Renal cortex interstitium (tissue), 15 donors: ENCODE measurements at places on chromosomes 4 and X. TPM values are rescaled to one million over a fixed set of nuclear protein-coding genes. Genes with fewer than 3 reads are reported as not detected.

DNA sequence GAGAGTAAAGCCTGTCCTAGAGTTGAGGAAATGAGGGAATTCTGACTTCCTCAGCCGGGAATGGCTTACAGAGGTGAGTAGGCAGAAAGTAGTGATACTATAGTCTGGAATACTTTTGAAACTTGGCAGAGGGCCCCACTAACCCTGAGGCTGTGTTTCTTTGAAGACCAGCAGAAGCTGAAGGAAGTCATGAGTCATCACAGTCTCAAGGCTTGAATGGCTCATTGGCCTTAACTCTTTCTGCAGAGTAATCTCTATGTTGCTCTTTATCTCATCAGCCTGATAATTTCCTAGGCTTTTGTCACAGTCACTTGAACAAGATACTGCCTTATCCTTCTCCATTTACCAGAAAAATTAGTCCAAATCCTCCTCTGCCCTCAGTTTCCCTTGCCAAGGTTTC lies 80.8 kb downstream of the ANKRD50 start:
- no peak for DNase-seq

The FANCB gene
- polyA plus RNA-seq, result 4.4 TPM

DNA sequence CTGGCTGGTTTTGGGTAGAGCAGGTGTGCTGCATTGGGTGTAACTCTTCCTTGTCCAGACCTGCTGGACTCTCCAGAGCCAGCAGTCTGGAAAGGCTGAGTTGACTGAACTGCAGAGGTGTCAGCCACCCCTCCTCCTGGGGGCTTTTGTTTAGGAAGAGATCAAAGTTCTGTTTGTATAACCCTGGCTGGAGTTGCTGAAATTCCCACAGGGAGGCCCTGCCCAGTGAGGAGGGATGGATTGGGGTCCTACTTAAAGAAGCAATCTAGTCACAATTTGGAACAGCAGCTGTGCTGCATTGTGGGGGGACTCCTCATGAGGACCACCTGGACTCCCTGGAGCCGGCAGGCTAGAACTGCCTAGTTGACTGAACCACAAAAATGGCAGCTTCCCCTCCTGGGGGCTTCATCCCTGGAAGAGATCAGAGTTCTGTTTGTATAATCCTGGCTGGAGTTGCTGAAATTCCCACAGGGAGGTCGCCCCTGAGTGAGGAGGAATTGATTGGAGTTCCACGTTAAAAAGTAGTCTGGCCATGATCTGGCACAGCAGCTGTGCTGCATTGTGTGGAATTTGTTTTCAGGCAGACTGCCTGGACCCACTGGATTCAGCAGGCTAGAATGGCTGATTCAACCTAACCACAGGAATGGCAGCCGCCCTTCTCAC lies 264.9 kb upstream of the ZC4H2 start:
- no peak for DNase-seq

The PPEF2 gene
- polyA plus RNA-seq, result 0.35 TPM

DNA sequence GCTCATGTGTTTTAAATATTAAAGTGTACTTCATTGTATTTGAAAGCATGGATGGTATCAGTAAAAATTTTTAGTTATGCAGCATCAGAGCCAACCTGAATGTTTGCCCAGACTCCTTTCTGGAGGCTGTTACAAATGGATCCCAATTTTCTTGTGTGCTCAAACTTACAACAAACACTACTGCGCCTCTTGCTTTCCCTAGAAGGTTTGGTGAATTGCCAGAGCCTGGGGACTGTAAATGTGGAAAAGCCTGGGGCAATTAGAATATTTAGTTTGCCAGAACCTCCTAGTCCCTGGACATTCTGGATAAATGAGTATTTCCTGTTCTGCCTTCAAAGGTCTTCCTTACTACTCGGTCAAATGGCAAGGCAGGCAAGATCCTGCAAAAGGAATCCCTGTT lies 4.8 kb downstream of the CAPN6 start:
- no peak for DNase-seq

The CT45A2 gene
- not detected for polyA plus RNA-seq

The UBE2K gene
- polyA plus RNA-seq, result 103 TPM

- DNase-seq, result no peak
Observed at GRCh38 chr4:160927311-160927710, 1236.5 kb downstream of the FSTL5 start.

DNA sequence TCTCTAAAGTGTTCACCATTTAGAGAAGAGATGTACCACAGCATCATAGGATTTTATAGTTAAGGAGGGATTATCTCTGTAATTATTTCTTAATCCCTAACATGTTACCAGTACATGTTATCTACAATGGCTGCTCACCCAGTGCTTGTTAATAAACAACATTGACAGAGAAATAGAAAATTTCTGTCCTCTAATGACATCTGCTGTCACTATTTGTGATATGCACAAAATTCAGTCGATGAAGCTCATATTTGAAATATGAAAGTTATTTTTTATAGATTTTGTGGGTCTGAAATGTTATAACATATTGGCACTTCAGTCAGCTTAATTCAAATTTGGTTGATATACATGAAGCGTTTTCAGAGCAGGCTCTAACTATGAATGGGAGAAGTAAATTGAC lies 48.8 kb upstream of the GRXCR1 start:
- DNase-seq, result no peak

The ITM2A gene
- polyA plus RNA-seq, result 73.6 TPM

The PSAPL1 gene
- polyA plus RNA-seq, result not detected

- no peak for DNase-seq
Observed at GRCh38 chr4:147707892-147708672, 23.8 kb upstream of the ARHGAP10 start.

- no peak for DNase-seq
Observed at GRCh38 chr4:126552321-126552720, 1080.4 kb upstream of the INTU start.

- DNase-seq, result no peak
Observed at GRCh38 chr4:76589872-76590797, 155.1 kb downstream of the SHROOM3 start.

DNA sequence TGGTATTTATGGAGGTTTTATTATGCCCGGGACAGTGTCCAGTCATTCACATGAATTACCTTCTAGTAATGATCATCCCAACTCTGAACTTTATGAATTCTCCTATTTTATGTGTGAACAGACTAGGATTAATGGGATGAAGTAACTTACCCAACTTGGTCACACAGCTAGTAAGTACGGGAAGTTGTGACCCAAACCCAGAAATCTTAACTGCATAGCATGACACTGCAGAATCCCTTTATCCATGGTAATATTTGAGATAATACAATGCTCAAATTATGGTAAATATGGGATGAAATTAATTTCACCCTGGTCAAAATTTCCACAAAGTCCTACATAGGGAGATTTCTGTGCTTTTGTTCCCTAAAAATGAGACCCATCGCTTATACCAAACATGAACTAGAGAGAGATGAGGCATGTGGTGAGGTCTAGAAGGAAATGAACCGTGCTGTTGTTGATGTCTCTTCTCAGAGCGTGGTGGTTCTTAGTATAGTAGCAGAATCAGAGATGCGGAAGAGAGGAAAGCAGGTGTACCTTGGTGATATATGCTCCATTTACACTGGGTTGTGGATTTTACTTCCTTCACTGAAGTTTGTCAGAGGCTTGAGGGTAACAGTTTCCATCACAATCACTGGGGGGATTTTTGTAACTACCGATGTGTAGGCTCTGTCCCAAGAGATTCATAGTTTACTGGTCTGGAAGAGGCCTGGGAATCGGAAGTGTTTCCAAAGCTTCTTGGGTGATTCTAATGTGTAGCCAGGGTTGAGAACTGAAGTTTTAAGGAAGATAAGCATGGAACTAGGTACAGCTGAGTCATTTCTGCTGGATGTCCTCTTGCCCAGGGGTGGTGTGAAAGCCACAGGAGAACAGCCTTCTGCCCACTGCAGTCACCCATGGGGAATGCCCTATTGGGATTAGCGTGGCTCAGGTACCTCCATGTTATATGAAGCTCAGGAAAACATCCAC lies 30.2 kb upstream of the FAM9C start:
- DNase-seq, result no peak

DNA sequence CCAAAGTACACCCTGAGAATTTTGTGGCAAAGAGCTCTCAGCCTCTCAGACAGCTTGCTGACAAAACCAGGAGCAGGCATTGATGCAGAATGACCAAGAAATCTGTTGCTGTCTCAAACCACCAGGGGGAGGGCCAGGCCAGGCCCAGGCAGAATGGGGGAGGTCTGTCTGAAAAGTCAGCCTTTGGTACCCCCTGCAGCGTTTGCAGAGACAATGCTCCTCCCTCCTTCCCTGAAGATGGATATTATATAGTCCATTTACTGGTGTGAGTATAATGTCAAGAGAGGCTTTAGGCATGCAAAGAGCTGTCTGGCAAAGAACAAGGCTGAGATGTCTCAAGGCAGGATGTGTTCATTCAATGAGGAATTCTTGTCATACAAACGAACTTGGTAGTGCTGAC lies 52.9 kb upstream of the TRPC5OS start:
- DNase-seq, result no peak

The APOOL gene
- polyA plus RNA-seq, result 24.4 TPM

The SLITRK2 gene
- polyA plus RNA-seq, result 1.5 TPM

GRCh38 chr4:119113033-119113655 lies 22.5 kb upstream of the MYOZ2 start:
- no peak for DNase-seq

DNA sequence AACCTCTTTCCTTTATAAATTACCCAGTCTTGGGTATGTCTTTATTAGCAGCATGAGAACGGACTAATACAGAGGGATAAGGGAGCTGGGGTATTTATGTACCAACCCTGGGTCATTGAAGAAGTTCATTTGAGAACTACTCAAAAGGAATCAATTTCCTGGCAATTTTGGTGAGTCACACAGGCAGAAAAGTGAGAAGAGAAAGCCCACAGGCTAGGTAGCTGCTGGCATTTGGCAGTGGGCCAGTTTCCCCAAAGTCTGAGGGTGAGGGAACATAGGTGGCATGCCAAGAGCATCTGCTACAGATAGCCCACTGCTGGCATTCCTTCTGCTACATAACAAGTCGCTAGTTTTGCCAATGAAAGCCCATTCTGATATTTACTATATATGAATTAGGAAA lies 411.2 kb downstream of the MID1IP1 start:
- no peak for DNase-seq

The MRFAP1L1 gene
- polyA plus RNA-seq, result 108 TPM

The VCX gene
- polyA plus RNA-seq, result not detected

The ZMAT1 gene
- 31.6 TPM for polyA plus RNA-seq

DNA sequence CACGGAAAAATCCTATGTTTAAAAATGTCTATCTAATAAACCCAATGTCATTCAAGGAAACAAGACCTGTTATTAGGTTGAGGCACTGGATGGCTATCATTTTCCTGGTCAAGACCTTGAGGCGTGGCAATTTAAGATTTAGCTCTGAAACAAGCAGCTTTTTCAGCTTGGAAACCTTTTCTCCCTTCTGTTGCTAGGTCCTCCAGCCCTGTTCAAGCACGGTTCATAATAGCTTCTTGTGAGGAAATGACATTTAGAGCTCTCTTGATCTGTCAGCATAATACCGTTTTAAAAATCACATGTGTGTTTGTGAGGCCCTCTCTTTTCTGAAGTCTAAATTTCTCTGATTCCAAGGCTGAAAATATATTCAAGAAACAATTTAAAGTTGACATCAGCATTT lies 133.6 kb upstream of the GRPR start:
- DNase-seq, result no peak

The FABP2 gene
- 1.4 TPM for polyA plus RNA-seq

The MAGEE2 gene
- polyA plus RNA-seq, result 0.47 TPM

The RAB33A gene
- 0.44 TPM for polyA plus RNA-seq

GRCh38 chrX:103704863-103705262 lies 5.8 kb upstream of the TMEM31 start:
- DNase-seq, result no peak

DNA sequence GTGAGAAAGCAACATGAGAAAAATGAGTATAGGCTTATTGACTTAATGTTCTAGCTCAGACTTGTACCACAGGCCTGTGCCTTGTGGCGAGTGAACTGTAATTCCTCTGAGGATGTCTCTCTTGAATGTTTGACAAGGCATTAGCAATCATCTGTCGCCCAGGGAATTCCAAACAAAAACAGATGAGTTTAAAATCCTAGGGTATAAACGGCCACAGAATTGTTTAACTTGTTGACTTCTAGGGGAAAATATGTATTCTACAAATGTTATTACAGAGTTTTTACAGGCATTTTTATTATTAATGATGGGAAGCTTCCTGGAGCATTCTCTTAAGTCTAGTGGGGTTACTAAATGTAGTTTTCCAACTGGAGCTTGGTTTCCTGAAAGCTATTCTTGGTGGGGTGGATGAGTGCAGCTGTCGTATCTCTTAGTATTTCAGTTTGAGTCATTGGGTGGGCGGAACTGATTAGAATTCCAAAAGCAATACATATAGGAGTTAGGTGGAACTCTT lies 40.6 kb downstream of the ARHGAP10 start:
- DNase-seq, result no peak

- DNase-seq, result no peak
Observed at GRCh38 chrX:112687189-112687691, 7.5 kb upstream of the LHFPL1 start.

DNA sequence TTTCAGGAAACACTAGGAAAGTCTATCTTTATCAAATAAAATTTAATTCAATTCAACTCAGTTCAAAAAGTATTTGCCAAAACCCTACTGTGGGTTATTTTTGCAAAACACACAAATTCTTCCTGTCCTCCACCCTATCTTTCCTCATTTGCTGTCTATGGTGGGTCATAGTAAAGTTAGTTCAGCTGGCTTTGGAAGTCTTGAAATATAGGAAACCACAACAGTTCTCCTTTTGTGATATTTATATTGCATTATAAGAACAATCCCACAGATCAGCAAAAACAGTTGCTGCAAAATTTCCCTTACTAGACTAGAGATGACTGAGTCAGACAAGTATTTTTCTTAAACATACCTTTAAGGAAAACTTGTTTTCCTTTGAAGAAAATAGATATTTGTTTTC lies 22.2 kb downstream of the CYBB start:
- DNase-seq, result no peak

DNA sequence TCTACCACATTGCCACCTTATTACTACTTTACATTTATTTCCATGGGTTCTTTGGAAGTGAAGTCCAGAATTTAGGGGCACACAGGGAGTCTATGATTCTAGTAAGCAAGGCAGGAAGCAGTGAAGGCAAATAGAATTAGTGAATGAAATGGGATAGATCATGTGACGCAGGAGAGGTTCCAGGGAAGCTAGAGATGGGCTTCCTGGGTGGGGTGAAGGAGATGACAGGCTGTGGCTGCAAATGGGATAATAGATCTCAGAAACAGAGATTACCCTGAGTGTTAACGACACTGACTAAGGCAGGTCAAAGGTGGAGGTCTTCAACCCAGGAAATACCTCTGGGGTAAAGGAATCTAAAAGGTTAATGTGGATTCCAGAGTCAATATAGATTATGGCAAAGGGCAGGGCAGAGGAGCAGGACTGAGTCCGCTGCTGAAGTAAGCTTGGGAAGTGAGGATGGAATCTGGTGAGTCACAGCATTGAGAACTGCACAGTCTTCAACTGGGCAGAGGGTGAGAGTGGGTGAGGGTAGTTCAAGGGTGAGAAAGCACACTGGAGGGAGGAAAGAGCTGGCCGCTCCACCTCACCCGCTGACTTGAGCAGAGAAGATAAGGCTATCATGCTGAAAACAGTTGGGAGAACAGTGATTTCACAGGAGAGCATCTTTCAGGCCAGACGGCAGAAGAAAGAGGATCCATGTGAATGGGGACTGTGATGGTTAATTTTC lies 70.8 kb downstream of the ANXA3 start:
- DNase-seq, result no peak
